ENCODE measurements at places on chromosomes 7 and 10.

DNA sequence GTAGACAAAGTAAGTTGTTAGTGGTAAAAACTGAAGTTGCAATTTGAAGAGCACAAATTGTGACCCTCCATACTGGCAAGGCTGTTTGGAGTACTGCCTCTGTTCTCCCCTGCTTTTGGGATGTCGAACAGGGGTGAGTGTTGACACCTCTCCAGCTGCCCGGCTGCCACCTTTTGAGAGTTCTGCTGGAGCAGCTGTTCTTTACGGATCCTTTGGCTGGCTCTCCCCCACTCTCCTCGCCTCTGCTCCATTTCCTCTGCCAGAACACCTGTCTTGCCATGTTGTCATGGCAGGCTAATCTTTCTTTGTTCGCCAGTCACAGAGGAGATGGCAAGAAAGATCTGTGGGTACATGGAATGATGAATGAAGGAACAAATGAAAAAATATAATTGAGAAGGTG is 34.9 kb downstream of the INSYN2A start:
- DNase-seq, result no peak

DNA sequence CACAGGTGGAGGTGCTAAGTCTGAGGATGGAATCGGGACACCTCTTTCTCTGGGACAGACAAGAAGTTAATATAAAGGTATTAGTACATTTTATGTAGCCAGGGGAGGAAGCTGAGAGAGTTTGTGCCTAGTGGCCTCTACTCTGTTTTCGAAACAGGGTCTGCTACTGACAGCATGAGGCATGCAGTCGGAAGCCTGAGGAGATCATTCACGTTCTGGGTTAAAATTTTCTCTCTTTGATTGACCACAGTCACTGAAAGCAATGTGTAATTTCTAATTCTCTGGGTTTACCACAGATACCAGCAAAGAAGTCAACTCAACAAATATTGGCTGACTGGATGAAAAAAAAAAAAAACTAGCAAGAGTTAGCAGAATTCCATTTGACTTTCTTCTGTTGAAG is 53.3 kb upstream of the KCTD7 start:
- no peak for DNase-seq

- DNase-seq, result no peak
Observed at GRCh38 chr7:51313738-51314425, 2.7 kb downstream of the COBL start.

DNA sequence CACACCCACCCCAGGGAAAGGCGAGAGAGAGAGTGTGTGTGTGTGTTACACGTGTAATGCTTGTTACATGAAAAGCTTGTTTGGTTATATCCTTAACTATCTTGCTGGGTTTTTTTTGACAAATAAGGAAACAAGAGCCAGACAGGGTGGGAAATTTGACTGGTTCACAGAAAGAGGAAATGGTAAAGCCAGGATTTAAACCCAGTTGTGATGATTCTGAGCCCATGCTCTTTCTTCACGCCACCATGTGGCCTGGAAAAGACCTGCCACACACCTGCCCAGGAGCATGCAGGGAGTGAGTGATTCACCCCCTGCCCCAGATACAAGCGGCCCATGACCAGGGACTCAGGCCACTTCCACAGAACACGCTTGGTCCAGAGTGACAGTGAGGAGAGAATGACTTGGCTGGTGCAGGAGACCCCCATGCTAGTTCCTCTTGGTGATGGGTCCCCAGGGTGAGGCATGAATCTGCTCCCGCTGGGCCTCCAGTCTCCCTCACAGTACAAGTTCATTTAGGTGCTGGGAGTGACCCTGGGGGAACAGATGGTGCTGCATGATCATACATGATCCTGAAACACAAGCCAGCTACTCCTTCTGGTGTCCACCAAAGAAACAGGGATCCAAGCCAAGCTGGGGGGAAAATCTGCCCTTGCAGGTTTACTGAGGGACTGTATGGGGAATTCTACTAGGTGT is 21.0 kb upstream of the EIF5AL1 start:
- DNase-seq, result no peak

DNA sequence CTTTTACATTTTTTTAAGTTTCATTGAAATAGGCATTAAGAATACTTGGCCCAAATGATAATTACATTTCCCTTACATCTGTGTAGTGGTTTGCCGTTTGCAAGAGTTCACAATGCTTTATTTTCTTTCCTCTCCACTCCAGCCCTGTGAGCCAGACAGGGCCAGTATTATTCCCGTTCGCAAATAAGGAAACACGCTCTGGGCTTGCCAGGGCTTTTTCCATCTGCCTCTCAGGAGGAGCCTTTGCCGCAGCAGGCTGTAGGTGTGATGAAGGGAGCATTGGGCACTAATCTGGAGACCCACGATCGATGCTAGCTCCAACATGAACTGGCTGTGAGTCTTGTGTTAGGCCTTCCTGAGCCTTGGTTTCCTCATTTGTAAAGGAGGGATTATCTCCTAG is 154.4 kb downstream of the GALNT17 start:
- DNase-seq, result no peak

DNA sequence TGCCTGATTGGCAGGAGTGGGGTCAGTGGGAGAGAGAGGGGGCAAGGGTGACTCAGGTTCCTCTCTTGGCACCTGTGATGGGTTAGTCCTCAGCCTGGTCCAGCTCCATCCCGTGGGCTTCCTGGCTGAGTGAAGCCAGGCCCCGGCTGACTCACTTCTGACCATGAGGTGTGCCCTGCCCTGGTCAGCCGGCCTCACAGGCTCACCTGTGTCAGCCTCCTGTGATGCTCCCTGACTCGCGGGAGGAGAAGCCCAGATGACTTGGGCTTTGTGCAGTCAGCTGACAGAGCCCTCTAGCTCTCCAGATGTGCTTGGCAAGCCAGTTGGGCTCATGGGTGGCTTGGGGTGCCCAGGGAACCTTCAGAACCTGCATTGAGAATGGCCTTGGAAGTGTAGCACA is 16.0 kb upstream of the PPIF start:
- DNase-seq, result no peak

GRCh38 chr7:98217623-98218582 is 6.7 kb downstream of the BHLHA15 start:
- peak; percentile 70 for DNase-seq

DNA sequence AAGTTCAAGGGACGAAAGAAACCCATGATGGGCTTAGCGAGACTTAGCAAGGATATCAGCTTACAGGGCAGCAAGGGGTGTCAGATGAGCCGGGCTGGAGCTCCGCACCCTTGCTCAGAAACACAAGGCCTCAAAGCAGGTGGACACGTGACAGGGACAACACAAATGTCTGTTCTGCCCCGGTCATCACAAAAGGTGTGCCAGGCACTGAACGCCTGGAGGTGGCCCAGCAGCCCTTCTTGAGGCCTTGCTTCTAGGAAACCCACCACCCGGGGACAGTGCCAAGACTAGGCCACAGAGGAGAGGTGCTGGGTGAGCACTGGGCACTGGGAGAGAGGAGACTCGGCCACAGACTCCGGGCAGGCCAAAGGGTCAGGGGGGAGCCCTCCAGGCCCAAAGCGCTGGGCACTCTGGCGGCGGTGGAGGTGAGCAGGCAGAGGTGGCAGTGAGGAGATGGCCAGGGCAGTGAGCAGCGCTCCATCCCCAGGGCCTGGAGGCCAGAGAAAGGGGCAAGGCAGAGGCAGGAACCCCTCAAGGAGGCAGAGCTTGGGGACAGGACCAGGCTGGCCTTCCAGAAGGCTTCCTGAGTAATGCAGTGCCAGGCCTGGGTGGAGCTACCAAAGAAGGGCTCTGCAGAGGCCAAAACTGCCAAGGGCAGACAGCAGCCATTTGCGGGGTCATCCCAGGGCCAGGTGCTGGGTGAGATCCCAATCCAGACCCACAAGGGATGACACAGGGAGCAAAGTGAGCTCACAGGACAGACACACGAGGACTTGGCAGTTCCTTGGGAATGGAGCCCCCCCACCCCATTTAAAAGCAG is 22.7 kb downstream of the EBF3 start:
- DNase-seq, result no peak

DNA sequence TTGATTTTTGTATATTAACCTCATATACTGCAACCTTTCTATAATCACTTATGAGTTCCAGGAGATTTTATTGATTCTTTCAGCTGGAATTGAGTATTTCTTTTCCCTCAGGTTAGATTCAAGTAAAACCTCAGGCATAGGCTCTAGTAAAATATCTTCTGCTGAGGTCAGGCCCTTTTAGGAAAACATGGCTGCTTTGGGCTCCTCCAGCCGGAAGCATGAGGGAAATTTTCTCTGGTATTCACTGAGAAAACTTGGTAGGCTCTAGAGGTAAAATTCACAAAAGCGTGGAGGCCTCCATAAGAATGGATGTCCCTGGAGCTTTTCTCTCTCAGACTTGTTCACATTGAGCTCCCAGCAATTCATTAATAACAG is 56.7 kb downstream of the AKR1E2 start:
- DNase-seq, result no peak

DNA sequence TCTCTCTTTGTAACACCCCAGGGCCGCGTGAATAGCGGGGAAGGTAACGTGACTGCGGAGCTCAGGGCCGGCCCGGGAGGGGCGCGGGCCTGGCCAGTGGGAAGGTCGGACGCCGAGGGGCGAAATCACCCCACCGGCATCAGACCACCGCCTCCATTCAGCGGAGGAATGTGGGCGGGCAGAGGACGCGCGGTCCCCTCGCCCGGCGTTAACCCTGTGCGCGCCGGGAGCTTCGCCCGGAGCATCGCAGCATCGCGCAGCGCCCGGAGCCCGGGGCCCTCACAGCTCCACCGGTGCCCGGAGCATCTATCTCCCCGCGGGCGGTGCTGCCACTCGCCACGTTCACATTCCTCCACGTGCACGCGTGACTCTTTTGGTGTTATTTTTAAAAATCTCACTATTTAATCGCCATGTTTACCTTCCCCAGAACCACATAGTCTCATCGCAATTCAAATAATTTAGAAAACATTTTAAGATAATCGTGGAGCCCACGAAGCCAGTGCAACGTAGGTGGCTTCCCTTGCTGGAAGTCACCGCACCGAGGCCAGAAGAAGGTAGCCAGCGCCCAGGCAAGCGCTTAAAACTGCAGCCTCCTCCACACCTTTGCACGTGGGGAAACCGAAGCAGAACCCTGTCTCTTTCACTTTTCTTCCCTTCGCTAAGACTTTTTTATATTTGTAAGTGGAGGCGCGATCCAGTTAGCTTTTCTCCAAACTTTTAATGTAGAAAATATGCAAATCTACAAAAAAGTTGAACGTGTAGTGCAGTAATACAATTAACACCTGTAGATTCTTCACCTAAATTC is 21.8 kb downstream of the FGFBP3 start:
- peak; percentile 11 for DNase-seq

- DNase-seq, result no peak
Observed at GRCh38 chr7:94421681-94422080, 27.0 kb downstream of the COL1A2 start.

DNA sequence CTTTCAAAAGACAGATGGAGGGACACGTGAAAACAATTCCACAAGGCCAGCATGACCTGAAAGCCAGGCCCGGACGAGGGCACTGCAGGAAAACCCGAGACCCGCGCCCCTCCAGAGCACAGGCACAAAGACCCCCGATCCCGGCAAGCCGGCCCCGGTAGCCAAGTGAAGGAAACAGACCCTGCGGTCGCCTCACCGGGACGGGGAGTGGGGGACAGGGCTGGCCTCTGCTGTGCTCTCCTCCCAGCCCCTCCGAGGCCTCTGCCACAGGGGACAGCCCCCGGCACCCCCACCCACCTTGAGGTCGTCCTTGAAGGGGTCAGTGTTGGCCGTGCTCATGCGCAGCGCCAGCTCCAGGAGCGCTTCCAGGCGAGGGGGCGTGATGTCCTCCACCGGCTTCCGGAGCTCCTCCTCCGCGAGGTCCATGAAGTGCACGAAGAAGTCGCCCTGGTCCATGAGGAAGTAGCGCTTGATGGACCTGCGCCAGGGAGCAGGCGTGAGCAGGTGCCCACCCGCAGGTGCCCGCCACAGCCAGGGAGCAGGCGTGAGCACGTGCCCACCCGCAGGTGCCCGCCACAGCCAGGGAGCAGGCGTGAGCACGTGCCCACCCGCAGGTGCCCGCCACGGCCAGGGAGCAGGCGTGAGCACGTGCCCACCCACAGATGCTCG is 11.3 kb upstream of the ADAM8 start:
- DNase-seq, result no peak

DNA sequence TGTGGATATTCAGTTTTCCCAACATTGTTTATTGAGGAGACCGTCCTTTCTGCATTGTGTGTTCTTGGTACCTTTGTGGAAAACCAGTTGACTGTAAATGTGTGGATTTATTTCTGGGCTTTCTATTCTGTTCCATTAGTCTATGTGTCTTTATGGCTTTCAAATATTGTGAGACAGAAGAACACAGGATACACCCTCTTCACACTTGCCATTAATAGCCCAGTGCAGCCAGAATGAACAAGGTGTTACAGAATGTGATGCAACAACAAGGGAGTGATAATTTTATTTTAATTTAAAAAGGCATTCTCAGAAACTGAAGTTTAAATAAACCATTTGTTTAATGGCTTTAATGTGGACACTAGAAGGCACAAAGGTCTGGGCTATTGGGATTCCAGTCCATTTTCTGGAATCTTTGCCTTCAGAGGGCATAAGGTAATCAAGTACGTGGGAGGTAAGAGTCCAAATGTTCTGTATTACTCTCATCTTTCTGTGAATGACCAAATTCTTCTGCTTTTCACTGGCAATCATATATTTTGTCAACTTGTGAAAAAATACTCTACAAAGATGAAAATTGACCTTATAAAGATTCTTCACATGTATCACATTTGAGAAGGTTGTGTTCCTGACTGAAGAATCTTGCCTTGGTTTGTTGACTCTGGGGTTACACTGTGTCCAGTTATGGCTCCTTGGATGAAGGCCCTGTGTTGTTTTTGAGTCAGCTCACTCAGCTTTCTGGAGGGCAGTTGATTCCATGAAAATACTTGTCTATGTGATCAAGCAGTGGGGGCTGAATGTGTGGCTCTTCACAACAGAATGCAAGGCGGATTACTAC is 962.7 kb downstream of the LRMDA start:
- no peak for DNase-seq

DNA sequence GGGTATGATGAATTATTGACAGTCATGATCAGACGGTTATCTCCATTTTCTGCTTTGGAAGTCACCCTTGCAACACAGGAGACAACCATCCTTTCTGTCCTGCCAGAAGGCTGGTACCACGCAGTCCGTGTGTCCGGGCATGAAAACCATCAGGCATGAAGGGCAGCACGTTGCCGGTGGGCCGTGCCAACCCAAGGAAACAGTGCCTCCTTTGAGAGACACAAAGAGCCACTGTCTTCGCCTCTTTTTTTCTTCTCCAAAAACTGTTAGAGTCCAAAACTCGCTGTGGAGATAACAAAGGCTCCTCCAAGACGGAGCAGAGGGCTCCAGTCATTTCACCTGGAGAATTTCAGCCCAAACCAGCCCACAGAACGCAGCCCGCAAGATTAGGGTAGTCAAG is 60.4 kb upstream of the ARHGAP21 start:
- peak; percentile 86 for DNase-seq

DNA sequence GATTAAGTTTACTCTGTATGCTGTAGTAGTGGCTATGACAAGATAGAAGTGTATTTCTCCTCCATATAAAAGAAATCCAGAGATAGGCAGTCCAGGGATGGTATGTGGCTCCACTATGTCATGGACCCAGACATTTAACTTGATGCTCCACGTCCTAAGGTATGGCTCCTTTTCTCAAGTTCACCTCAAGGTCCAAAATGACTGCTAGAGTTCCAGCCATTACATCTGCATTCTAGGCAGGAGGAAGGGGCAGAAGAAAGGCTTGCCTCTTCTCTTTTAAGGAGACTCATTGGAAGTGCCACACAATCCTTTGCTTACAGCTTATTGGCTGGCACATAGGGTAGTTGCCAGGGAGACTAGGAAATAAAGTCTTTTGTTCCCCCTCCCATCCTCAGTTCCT is 27.7 kb upstream of the ATXN7L1 start:
- no peak for DNase-seq
